A549 treated with CpdA at 1 μM for 4 hours (cell line): ENCODE measurements at places on chromosomes 13 and 19. TPM values are rescaled to one million over a fixed set of nuclear protein-coding genes. Genes with fewer than 3 reads are reported as not detected.

Gene FBXL12
- 11.9 to 14.1 TPM (median 12.8 TPM) in 5 replicates for total RNA-seq

Gene DACH1
- not detected in 5 replicates for total RNA-seq

Gene ZSCAN1
- total RNA-seq: not detected in 5 replicates

Gene GPR183
- not detected in 5 replicates for total RNA-seq

Gene LYPD5
- 0.21 to 0.44 TPM (median 0.34 TPM) in 3 of 5 replicates, not detected in the others for total RNA-seq

Gene ZNF607
- 3.8 to 6.5 TPM (median 5.6 TPM) in 5 replicates for total RNA-seq

Gene PRR12
- 26.3 to 33.5 TPM (median 29.6 TPM) in 5 replicates for total RNA-seq

Gene ADGRE2
- 0.40 to 0.87 TPM (median 0.51 TPM) in 5 replicates for total RNA-seq

Gene TBXA2R
- total RNA-seq: 0.54 to 0.91 TPM (median 0.74 TPM) in 5 replicates

Gene RNF225
- 0.14 to 0.17 TPM (median 0.15 TPM) in 4 of 5 replicates, not detected in the other for total RNA-seq

Gene BRCA2
- 3.6 to 7.9 TPM (median 4.6 TPM) in 5 replicates for total RNA-seq

Gene VN1R4
- total RNA-seq: not detected in 5 replicates
